ENCODE measurements at places on chromosomes 16 and 17.

GRCh38 chr16:19382887-19383816, 34.5 kb upstream of the TMC5 start:
- no peak for DNase-seq

DNA sequence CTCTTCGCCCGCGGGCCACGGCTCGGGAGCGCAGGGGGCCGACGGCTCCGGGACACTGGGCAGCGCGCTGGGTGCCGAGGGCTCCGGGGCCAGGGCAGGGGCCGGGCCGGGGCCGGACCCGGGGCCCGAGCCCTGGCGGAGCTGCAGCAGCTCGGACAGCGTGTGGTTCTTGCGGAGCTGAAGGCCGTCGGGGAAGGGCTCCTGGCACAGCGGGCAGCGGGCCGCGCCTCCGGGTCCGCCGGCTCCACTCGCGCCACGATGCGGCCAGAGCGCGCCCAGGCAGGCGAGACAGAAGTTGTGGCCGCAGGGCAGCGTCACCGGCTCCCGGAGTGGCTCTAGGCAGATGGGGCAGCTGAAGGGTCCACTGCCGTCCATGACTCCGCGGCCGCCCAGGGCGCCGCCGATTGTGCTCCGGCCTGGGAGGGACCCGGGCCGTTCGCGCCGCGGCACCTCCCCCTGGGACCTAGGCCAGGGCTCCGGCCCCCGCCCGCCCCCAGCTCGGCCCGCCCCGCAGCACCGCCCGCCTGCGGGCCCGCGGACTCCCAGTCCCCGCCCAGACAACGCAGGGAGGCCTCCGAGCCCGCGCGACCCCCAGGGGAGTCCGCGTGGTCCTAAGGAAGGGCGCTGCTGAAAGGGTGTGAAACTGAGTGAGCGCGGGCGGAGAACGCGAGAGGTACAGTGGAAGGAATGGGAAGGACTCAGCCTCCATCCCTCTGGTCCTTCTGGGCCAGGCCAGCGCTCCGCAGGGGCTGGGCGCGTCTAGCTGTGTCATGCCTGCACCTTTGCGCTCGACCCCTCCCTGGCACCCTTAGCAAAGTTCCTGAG, at the start of gene TRIM47:
TRIM47 (minus strand) TSS at position 408 of the 825 bp plus-strand sequence; CDS start at position 375, 33 bp downstream.
- DNase-seq = no peak

DNA sequence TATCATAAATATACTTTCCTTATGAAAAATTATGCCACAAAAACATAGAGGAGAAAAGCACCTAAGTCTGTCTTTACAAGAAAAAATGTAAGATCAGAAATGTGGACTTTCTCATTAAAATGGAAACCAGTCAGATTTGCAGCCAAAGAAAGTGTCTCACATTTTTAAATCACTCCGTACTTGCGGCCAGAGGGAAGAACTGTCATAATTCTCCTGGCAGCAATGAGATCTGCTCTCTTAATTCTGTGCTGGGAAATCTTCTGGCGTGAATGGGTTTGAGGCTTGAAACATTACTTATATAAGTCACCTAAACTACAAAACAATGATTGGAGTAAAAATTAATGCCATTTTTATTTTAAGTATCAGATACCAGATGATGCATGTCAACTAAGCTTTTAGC, 10.7 kb downstream of the C16orf95 start:
- DNase-seq = no peak

DNA sequence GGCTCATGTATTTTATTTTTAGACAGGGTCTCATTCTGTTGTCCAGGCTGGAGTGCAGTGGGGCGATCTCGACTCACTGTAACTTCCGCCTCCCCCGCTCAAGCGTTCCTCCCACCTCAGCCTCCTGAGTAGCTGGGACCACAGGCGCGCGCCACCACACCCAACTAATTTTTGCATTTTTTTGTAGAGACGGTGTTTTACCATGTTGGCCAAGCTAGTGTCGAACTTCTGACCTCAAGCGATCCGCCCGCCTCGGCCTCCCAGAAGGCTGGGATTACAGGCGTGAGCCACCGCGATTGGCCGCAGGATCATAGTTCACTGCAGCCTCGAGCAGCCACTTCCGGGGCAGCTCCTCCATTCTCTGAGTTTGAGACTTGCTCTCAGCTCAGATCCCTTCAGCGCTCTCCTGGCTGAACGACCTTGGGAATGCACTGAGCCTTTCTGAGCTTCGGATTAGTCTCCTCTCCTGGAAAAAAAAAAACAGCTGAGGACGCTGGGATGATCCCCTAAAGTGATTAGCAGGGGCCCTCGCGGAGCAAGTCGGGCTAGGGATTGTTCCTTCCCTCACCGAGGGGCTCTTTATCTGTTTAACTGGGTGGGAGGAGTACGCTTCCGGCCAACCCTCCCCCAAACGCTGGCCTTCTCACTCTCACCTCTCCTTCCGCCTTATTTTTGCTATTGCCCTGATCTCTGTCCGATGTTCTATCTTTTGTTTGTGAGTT, 1.1 kb upstream of the PKMYT1 start:
- no peak for DNase-seq

- DNase-seq = peak; percentile 25
Observed at GRCh38 chr16:3461151-3461550, 17.7 kb downstream of the NAA60 start.

DNA sequence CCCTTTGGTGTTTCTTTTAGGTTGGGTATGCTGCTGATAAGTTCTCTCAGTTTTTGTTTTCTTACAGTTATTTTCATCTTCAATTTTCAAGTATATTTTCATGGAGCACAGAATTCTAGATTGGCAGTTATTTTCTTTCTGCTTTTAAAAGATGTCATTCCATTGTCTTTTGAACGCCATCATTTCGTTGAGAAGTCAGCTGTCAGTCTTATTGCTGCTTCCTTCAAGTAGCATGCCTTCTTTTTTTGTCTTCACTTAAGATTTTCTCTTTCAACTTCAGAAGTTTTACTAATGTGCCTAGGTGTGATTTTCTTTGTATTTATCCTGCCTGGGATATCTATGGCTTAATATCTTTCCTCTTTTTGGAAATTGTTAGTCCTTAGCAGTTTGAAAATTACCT, 262.2 kb upstream of the PMFBP1 start:
- DNase-seq = no peak

DNA sequence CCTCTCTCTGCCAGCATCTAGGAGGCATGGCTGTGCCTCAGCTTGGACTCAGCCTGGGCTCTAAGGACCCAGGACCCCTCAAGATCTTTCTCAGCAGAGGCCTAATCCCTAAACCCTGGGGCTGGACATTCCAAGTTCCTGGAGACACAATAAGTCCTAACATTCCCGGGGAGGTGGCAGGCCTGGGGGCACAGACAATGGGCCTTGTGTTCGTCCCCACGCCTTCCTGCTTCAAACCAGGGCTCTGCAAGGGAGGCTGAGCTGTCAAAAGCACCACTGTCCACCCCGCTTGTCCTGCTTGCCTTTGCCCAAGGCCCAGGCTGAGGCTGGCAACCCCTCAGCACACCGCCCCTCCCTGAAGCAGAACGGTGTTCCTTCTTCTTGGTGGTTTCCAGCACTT, 13.7 kb downstream of the SDK2 start:
- no peak for DNase-seq

DNA sequence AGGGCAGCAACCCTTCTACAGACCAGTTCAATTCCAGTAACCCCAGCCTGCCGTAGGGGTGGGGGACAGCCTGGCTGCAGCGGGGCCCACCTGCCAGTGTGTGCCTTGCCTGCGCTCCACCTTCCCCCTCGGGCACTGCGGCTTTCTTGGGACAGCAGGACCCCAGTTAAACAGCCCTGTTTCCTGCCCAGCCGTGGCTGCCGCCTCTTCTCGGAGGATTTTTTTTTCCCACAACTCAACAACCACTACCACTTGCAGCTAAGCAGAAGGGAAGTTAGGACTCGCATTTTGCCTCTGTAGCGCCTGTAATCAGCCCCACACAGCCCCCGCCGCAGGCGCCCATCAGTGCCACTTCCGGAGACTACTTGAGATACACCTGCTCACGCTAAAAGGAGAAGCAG, 76.1 kb downstream of the RAI1 start:
- no peak for DNase-seq

- no peak for DNase-seq
Observed at GRCh38 chr16:27424772-27425498, 23.0 kb downstream of the IL21R start.

DNA sequence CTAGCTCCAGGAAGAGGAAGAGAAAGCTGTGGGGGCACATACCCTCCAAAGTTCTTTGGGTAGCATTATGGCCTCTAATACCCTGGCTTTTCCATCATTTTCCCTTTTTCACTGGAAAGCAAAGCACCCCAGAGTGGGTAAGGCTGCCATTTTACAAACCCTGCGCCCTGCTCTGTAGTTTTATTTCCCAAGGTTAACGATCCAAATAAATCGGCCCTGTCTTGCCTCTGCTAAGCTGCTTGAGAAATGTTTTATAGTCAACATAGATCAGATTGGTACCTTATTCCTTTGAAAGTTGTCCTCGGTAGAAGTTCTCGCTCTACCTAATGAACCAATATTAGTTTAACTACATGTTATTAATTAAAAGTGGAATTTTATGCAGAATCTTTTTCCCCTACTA, 328.2 kb downstream of the NPIPA8 start:
- DNase-seq = no peak

DNA sequence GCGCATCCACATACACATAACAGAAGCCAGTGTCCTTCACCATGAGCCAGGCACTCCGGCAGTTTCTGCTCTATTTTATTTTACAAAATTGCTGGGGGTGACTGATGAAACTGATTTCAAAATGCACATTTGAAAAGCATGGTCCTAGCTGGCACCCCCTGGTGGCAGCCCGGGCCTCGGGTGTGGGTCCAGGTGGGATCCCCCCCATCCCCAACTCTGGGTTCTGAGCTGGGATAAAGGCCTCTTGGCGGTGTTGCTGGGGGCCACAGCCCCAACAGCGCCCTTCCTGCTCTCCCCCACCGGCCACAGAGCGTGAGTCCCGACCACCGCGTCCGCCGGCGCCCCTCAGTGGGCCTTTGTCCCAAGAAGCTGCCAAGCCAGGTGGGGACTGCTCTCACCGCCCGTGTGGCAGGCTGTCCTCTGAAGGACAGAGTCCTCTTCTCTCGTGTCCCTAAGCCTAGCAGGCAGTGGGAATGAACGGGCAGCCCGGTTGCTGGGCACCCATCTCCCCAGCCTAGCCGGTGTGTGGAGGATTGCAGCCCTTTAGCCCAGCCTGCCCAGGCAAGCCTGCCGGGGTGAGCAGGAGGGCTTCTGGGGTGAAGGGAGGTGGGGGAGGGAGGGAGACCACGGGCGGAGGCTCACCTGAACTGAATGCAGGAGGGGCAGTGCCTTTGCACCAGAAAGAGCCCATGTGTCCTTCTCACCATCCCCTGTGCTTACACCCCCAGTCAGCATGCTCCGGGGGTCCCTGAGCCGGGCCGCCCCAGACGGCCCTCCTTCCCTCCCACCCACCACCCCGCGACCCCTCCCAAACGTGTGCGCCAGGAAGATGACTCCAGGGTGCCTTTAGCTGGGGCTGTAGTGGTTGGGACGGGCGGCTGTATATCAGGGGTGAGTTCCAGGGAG, 898 bp downstream of the SNAI3 start:
- peak; percentile 61 for DNase-seq

GRCh38 chr16:23651943-23652468, 10.7 kb downstream of the DCTN5 start:
- no peak for DNase-seq

DNA sequence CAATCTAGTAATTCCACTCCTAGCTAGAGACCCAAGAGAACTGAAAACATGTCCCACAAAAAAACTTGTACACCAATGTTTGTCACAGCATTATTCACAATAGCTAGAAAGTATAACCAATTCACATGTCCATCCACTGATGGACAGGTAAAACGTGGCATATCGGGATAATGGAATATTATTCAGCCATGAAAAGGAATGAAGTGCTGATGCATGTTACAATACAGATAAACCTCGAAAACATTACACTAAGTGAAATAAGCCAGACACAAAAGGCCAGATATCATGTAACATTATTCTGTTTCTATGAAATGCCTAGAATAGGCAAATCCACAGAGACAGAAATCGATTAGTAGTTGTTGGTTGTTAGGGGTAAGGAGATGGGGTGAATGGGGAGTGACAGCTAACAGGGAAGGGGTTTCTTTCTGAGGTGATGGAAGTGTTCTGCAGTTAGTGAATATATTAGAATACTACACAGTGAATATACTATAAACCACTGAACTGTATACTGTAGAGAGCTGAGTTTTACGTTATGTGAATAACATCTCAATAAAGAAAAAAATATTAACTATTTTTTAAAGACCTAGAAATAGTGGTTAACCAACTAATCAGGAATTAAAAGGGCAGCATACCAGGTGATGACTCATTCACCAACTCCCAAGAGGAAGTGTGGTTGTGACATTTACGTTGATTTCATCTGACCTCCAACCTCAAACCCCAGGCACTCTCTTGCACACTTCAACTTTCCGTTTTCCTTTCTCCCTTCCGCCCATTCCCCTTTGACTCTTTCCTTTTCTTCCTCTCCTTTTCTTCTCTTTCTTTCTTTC, 48.6 kb downstream of the GAS7 start:
- DNase-seq = no peak

- DNase-seq = no peak
Observed at GRCh38 chr16:21302454-21302853, 24.4 kb upstream of the CRYM start.
